ENCODE measurements at places on chromosomes 3 and 15.

- no peak for DNase-seq
Measured at GRCh38 chr3:28151207-28151550, 90.2 kb upstream of the CMC1 start.

GRCh38 chr3:192888190-192888589, 29.5 kb downstream of the MB21D2 start:
- DNase-seq = no peak

- no peak for DNase-seq
Measured at GRCh38 chr15:44308415-44308814, 19.9 kb downstream of the GOLM2 start.

- no peak for DNase-seq
Measured at GRCh38 chr15:37898362-37898761, 36.1 kb upstream of the TMCO5A start.

GRCh38 chr15:40300771-40301170, 7.0 kb downstream of the PLCB2 start:
- DNase-seq = no peak

- DNase-seq = no peak
Measured at GRCh38 chr15:38479266-38479665, 25.3 kb downstream of the FAM98B start.

DNA sequence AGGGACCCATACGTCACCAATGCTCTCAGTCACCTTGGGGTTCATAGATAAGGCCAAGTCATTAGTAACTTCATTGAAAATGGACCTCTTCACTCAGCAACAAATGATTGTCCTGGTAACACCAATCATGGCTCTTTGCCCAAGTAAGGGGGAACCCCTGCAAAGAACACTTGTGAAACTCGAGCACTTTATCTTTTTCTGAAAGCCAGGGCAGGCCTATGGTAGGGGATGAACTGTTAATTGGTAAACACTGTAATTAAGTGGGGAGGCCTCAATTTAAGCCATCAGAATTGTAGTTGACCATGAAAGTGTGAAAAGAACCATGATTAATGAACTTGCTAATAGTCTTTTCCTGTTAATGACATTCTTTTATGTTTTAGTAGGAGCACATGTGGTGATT, 73.3 kb downstream of the ABHD5 start:
- DNase-seq = no peak

GRCh38 chr3:105730801-105731354, 137.9 kb downstream of the CBLB start:
- no peak for DNase-seq

GRCh38 chr3:133038089-133038730, at the start of gene TMEM108:
TMEM108 (plus strand) TSS chr3:133038391.
- DNase-seq = peak; percentile 98

- no peak for DNase-seq
Measured at GRCh38 chr3:183775781-183776180, 49.6 kb downstream of the MAP6D1 start.

DNA sequence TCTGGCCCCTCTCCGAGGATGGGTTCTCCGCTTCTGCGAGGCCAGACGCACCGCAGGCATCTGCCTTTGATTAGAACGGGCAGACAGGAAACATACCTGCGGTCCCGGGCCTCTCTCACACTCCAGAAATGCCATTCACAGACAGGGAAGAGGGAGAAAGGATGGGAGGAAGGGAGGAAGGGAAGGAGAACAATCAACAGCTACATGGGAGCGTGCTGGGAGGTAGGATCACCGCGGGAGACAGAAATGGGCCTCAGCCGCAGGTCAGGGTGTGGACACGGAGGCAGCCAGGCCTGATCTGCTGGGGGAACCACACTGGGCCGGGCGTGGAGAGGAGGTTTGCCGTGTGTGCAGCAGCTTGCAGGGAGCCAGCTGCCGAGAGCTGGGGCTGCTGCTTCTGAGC, 90.7 kb upstream of the RGMA start:
- no peak for DNase-seq

DNA sequence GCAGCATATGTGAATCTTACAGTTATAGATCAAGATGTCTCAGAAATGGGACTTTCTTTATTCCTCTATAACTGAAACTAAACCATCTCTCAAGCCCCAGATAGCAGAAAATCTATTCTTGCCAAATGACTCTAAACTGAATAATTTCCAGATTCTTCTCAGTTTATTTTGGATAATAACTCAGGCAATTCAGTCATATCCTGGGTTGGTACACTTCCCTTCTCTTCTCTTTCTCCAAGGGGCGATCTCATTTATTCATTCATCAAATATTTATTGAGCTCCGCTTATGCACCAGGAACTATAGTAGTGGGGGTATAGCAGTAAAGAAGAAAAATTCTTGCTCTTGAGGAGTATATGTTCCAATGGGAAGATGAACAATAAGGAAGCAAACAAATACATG, 13.5 kb upstream of the PCOLCE2 start:
- no peak for DNase-seq

DNA sequence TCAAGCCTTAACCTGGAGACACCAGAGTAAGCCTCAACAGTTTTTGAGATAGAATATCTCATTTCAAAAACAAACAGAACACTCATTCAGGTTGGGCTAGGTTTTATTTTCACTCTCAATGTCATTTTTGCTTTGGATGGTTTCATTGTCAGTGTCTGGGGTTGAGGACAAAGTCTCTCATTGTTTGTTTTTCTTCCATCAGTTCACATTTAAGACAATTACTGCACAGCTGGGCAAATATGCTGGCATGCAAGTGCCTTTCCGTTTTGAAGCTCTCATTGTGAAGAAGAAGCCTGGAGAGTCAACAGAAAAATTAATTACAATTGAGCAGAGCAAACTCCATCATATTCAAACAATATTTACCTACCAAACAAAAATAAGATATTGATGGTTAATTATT, 1050.0 kb downstream of the TBL1XR1 start:
- peak; percentile 100 for DNase-seq

DNA sequence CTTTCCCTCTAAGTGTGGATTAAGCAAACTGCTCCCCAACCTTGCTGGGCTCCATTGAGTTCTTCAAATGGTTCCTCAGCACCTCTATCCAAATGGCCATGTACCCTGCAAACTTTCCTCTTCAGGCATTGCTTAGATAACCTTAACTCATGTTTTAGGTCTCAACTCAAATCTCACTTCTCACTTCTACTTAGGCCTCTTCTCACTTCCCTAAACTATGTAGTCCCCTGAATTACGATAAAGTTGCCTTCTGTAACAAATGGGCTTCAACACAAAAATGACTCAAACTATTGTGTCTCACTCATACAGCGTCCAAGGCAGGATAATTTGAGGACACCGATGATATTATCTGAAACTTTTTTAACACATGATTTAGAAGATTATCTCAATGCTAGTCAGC, 62.4 kb upstream of the STAC start:
- no peak for DNase-seq

GRCh38 chr3:170809007-170809974, 60.7 kb downstream of the RPL22L1 start:
- DNase-seq = peak; percentile 54

DNA sequence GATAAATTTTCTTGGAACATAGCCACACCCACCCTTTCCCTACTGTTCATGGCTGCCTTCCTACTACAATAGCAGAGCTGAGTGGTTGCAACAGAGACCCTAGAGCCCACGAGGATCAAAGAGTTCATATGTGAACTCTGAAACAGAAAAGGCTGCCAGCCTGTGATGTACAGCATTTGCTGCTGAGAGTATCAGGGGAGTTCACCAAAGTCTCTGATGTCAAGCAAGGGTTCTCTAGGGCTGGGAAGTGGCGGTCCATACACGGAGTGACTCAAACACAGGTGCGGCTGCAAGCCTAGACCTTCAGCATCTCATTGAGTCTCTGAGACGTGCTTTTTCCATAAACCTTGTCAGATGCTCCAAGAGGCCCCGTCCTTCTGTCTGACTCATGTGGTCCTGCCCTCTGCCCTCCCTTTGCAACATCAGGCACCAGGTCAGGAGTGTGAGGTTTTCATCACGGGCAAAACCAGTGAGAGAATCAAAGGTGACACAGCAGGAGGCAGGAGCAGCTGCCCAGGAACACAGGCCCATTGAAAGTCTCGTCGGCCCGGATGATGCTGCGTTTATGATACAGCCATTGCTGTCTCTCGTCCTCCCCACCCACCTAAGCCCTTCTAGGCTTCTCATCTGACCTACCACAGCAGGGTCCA, 42.9 kb downstream of the PCSK6 start:
- no peak for DNase-seq

GRCh38 chr3:21954709-21955108, 203.7 kb upstream of the ZNF385D start:
- no peak for DNase-seq

DNA sequence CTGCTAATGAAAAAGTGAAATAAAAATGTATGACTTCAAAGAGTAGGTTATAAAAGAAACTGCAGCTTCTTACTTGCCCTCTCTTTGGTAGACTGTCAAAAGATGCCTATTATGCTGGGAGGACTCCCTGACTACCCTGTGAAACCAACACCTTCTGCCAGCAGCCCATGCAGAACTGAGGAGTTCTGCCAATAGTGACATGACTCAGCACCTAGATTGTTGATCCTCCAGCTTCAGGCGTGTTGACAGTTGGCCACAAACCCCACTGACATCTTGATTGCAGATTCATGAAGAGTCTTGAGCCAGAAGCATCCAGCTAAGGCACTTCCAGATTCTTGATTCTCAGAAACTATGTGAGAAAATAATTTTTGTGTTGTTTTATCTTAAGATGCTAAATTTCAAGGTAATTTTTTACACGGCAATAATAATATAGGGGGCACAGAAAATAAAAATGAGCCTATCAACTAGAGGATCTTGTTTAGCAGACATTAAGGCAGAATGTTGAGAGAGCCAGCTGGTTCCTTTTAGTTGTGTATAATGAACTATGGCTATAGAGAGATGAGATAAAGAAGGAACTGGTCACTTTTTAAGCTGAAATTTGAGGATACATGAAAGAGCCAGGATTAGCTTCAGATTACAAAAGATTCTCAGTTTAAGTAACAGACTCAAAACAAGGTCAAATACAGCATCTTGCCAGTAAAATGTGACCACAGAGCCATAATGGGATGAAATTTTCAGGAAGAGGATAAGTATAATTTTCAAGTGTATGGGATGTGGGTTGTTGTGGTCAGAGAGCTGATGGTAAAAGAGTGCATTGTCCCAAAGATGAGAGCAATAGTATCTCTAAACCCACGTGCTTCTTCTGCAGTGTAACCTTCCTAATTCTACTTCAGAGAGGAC, 588.7 kb upstream of the CBLB start:
- no peak for DNase-seq

GRCh38 chr3:141261472-141262307, 30.1 kb downstream of the PXYLP1 start:
- peak; percentile 83 for DNase-seq

DNA sequence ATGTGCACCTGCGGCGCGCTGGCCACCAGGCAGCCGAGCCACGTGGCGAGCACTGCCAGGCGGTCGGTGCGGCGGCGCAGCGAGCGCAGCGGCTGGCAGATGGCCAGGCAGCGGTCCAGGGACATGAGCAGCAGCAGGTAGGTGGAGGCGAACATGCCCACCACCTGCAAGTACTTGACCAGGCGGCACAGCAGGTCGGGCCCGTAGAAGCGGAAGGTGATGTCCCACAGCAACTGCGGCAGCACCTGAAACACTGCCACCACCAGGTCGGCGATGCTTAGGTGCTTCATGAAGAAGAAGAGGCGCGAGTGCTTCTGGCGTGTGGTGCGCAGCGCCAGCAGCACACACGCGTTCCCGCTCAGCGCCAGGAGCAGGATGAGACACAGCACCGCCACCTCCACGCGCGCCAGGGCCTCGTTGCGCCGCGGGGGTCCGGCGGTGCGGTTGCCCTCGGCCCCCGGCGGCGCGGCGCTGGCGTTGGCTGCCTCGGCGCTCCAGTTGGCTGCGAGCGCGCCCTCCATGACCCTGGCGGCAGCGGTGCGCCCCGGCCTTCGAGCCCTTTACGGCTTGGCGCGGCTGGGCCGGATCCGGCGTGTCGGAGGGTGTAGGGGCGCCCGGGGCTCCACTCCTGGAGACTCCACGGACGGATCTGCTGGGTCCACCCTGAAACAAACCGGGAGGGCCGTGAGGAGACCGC, 1.6 kb downstream of the OXTR start:
- DNase-seq = peak; percentile 77

- DNase-seq = no peak
Measured at GRCh38 chr3:69770976-69771634, 31.8 kb downstream of the MITF start.

DNA sequence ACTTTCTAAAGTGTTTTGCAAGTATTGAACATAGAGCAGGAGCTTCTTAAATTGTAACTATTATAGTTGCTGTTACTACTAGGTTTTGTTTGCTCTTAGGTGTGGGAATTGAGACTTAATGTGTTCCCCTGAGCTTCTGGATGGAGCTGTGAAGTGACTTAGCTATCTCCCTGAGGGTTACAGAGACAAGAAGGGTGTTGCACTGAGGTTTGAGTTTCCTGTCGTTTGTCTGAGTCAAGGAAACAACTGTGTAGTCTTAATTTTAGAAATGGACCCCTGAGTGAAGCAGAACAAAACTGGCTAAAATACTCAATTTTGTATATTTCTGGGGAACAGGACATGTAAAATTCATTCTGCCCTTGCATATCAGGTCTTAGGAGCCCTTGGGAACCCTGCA, 20.4 kb downstream of the TTC21A start:
- DNase-seq = no peak

- DNase-seq = no peak
Measured at GRCh38 chr15:32951736-32952464, 234.1 kb downstream of the GREM1 start.

- no peak for DNase-seq
Measured at GRCh38 chr3:177250151-177250550, 52.9 kb upstream of the TBL1XR1 start.

GRCh38 chr3:138066383-138066782, 49.0 kb downstream of the DZIP1L start:
- DNase-seq = no peak

DNA sequence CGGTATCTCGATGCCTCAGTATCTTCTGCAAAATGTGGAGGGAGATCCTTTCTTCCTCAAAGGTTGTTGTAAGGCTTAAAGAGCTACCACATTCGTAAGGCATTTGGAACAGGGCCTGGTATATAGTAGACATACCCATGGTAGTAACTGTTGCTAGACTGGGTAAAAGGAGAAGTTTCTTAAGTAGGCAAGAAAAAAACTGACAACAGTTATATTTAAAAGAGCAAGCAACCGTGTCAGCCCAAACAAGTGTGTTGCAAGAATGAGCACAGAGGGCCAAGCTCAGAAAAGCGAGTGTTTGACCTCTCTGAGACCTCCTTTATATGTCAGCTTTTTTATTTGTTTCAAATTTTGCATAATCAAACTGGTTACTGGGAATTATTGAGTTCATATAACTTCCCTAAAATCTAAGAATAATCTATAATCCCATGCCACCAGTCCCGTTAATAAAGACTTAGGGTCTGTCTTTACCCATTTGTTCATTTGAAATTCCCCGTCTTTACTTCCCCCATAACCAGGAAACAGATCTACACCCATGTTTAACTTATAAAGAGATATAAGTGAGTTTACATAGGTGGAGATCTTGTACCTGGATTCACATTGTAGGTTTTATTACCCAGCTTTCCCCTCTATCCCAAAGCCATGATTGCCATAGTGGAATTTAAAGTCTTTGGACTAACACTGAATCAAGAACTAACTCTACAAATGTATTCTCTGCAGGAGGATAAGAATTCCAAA, 7.3 kb downstream of the B3GNT5 start:
- DNase-seq = no peak

- DNase-seq = no peak
Measured at GRCh38 chr3:157705258-157705657, 202.0 kb upstream of the VEPH1 start.

Measured in NCI-H1105 treated with DMSO at 0.1 percent for 48 hours (cell line).